ENCODE measurements at places on chromosomes 13 and 19.
A peak's percentile ranks its signal among the peaks of the same experiment; 100 is the strongest.

GRCh38 chr19:29872224-29872731 is 60.5 kb downstream of the CCNE1 start:
- no peak for DNase-seq

DNA sequence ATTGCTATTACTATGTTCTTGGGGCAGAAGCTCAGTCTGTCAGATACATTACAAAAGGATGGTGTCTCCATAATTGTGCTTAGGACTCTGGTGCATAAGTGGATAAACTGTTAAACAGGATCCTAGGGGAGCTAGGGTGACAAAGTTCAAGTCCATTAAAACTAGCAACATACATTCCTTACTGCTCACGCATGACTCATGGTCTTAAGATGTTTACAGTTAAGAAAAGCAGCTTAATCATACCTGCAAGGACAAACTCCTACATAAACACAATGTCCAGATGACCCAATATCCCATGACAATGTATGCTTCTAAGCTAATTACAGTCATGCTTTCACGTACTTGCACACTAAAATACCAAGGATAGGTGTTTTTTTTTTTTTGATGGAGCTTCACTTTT is 3.5 kb upstream of the ZNF701 start:
- no peak for DNase-seq

DNA sequence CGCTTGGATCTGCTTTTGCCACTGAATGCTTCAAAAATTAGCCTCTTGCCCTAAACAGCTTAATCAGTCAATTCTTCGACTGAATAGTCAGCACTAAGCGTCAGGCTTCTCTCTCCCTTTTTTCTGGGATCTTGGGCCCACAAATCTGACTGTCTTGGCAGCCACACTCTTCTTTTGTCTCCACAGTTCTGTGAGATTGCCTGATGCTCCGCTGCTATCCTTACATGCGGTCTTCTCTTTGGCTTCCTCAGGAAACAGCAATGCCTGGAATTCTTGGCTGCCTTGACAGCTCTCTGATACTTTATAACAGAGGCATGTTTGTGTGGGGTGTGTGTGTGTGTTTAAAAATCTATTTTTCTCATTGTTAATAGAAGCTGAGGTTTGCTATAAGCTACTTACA is 32.6 kb downstream of the ERCC5 start:
- peak; percentile 2 for DNase-seq

DNA sequence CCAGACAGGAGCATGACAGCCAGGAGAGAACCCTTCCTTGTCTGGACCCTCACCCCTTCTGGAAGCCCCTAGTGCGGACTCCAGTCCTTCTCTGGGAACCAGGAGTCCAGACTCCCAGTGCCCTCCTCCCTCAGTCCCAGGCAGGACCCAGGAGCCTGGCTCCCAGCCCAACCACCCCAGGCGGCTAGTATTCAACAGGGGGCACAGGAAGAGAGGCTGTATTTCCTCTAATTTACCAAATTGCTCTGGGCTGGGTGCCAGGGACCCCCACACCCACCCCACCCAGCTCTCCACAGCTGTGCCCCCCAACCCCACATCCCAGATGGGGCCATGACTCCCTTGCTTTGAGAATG is 3.3 kb downstream of the GRIN2D start:
- DNase-seq: no peak

DNA sequence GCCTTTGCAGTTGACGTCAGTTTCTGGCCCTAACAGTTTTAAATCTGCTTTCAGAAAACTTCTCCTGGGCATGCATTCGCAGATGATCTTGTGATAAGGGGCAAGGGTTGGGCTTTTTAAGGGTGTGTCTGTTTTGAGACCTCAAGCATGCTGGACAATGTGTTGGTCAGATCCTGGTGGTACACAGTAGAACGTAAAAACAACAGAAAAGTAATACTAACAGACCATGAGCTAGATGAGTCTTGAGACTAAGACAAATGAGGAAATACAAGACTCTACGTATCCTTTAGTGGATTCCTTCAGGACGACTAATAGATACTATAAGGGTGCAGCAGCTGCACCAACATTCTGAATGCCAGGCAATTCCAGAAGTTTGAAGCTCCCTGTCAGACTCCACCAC is 237.6 kb downstream of the DNAJC15 start:
- DNase-seq: no peak

DNA sequence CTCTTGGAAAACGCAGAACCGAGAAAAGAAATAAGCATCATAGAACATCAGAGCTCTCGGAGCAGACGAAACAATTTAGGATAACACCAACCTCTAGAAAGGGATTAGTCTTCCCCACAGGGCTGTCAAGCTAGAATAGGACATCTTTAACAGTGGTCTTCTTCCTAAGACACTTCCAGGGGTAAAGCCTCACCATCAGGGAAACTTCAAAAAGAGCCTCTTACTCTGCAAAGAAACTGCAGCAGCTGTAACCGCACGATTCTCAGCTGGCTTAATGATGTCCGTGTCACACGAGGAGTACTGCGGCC is 642 bp downstream of the ZNF571 start:
- DNase-seq: no peak

- DNase-seq: no peak
Measured at GRCh38 chr19:35734273-35734672, 8.0 kb downstream of the IGFLR1 start.

GRCh38 chr13:23516190-23516589 is 54.0 kb upstream of the TNFRSF19 start:
- DNase-seq: no peak

DNA sequence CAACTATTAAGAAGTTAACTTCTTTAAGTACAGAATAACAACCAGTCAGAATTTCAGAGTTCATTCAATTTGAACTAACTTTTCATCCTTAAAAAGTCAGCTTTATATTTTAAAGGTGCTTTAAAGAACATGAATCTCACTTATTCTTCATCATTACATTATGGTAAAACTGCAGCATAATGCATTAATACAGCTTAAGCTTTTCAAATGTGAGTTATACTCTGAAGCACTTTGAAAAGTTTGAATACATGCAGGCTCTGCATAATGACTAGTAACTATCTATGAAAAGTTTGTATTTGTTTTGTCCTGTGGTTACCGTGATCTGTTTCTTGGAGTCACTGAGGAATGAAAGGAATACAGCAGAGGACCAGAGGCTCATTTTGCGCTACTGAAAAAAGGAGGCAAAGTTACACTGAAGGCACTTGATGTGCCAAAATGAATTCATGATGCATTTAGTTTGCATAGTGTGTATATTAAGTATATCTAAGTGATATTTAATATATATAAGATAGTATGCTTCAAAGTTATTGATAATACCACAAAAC is 4.1 kb downstream of the PCDH17 start:
- DNase-seq: no peak

DNA sequence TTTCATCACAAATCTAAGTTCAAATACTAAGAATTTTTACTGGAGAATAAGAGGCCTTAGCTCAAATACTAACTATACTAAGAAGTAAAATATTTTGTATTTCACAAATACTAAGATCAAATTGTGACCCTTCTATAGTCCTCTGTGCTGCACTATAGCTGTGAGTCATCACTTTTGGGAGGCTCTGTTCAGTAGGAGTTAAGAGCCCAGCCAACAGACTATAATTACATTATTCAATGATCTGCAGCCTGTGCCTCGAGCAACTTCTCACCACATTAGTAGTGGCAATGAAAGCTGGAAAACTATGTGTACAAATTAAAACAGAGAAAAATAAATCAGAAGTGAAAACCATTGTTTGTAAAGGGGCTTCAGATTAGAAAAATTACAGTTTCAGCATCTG is 147.3 kb upstream of the GPC6 start:
- DNase-seq: no peak

GRCh38 chr13:30705680-30706079 is 29.7 kb upstream of the ALOX5AP start:
- DNase-seq: no peak

- peak; percentile 37 for DNase-seq
Measured at GRCh38 chr19:47035127-47036096, 13.0 kb downstream of the TMEM160 start.

DNA sequence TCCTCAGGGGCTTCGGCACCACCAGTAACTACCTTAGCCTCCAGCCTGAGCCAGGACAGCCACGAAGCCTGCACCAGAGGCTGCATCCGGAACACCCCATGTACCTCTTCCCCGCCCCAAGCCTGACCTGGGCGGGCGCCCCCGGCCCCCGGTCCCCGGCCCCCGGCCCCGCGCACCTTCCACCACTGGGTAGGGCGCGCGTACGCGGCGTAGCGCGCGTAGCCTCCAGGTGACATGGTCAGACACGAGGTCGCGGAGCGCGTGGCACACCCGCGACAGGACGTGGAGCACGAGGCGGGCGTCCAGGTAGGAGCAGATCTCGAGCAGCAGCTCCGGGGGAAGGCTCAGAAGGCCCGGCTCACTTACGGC is 450 bp downstream of the FBXW9 start:
- DNase-seq: no peak

- DNase-seq: peak; percentile 23
Measured at GRCh38 chr13:97141564-97142005, 80.5 kb upstream of the MBNL2 start.

GRCh38 chr13:41058295-41059070 is 2.8 kb upstream of the WBP4 start:
- DNase-seq: no peak

- DNase-seq: no peak
Measured at GRCh38 chr13:74136084-74136658, 2.0 kb upstream of the KLF12 start.

GRCh38 chr19:46016426-46017094 is 6.3 kb downstream of the PGLYRP1 start:
- peak; percentile 31 for DNase-seq

DNA sequence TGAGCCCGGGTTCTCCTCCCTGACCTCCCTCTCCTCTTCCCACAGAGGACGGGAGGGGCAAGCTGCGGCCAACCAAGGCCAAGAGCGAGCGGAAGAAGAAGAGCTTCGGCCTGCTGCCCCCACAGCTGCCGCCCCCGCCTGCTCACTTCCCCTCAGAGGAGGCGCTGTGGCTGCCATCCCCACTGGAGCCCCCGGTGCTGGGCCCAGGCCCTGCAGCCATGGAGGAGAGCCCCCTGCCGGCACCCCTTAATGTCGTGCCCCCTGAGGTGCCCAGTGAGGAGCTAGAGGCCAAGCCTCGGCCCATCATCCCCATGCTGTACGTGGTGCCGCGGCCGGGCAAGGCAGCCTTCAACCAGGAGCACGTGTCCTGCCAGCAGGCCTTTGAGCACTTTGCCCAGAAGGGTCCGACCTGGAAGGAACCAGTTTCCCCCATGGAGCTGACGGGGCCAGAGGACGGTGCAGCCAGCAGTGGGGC is 162.2 kb downstream of the KDM4B start:
- DNase-seq: no peak

GRCh38 chr13:53848366-53848961 is 819.9 kb downstream of the OLFM4 start:
- no peak for DNase-seq

- DNase-seq: no peak
Measured at GRCh38 chr19:30373593-30373992, 1.4 kb downstream of the ZNF536 start.

DNA sequence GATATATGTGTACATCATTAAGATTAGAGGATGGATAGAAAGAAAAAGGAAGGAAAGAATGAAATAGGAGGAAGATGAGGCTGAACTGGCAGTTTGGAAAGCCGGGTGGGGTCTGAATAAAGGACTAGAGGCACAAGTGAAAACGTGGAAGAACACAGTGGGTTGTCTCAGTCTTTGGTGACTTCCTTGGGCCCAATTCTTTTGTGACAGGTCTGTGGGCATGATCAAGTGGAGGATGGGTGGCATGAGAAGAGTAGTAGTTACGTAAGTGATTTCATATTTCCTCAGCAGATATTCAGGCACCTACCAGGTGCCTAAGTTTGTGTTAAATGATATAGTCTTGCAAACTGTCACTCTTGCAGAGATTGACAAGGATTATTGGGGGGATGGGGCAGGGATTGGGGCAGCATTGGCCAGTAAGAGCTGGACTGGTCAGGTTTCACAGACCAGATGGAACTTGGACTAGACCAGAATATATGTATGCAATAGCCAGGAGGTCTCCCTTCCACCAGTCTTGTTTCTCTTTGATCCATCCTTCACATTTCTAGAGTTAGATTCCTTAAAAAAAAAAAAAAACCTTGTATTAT is 2.7 kb downstream of the TPP2 start:
- no peak for DNase-seq

- no peak for DNase-seq
Measured at GRCh38 chr13:41117869-41118268, 14.7 kb downstream of the KBTBD6 start.

GRCh38 chr13:70613295-70613694 is 505.0 kb upstream of the KLHL1 start:
- DNase-seq: no peak

DNA sequence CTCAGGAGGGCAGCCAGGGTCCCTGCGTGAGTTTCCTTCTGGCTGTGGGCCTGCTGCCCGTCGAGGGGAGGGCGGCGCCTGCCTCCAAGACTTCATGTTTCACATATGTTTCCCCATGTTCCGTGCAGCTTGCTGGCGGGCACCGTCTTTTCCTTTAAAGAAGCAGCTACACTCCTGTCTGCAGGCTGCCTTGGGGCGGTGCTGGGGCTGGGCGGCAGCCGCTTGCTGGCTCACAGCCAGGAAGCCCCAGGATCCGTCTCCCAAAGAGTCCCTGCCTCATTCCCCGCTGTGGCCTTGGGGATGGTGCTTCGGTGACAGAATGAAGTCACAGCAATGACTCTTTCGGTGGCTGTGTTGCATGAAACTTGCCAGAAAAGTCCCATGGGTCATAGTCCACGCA is 24.9 kb downstream of the PIAS4 start:
- no peak for DNase-seq

- no peak for DNase-seq
Measured at GRCh38 chr19:28898249-28898648, 314.7 kb downstream of the UQCRFS1 start.

DNA sequence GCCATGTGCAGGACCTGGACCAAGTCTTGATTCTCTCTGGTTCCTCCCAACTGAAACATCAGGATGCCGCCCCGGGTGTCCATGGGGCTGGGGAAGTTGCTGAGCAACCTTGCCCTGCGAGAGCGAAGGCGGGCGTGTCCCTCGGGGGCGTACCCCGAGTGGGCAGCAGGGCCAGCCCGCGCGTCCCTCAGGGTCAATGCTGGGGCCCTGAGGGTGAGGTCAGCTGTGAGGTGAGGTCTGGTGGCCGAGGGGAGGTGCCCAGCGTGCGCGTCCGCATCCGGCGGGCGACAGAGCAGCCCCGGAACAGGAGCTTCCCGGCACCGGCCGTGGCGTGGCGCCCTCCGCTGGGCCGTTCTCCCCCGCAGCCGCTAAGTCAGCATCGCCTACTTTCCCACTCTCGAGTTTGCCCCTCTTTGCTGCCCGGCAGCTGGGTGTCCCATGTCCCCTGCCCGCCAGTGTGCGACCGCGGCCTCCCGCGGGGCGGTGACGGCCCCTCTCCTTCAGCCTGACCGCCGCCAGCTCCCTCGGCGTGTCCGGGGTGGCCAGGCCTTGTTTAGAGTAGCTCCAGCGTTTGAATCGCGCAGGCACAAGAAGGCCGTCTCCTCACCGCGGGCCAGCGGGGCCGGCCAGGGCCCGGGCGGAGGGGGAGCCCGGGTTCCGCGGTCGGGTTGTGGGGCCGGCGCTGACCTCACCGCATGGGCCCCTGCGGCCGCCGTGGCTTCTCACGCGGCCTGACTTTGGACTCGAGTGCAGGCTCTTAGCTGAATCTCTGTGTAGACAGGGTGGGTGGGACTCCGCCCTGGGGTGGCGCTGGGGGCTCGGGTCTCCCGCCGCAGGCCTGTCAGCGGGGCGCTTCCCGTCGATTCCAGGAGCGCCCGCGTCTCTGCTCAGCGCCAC is 33.0 kb downstream of the GJA3 start:
- DNase-seq: no peak

- DNase-seq: peak; percentile 61
Measured at GRCh38 chr13:79451500-79451962, 29.4 kb upstream of the NDFIP2 start.
